ENCODE measurements at places on chromosomes 7 and 10.

- DNase-seq = no peak
Measured at GRCh38 chr10:101331956-101332355, 22.0 kb upstream of the BTRC start.

GRCh38 chr10:14656052-14656730 lies 118.5 kb downstream of the FAM107B start:
- DNase-seq = no peak

DNA sequence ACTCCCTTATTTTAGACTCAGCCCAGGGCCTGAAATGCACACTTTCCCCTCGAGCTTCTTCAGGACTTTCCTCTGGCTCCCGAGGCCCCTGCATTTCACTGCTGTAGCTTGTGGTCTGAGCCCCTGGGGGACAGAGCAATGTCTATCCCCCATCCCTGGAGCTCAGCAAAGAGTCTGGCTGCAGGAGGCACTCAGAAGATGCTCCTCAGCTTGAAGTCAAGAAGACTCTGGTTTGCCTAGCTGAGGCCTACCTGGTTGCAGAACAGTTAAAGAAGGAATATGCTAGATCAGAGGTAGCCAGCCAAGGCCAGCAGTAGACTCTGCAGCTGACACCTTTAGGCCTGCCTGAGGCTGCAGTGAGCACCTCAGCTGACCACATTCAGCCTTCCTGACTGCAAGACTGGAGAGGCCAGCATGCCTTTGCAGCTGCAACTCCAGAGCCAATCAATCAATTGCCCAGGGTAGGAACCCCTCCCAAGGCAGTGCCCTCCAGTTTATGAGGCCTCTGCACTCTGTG lies 36.9 kb upstream of the IKZF1 start:
- DNase-seq = no peak

DNA sequence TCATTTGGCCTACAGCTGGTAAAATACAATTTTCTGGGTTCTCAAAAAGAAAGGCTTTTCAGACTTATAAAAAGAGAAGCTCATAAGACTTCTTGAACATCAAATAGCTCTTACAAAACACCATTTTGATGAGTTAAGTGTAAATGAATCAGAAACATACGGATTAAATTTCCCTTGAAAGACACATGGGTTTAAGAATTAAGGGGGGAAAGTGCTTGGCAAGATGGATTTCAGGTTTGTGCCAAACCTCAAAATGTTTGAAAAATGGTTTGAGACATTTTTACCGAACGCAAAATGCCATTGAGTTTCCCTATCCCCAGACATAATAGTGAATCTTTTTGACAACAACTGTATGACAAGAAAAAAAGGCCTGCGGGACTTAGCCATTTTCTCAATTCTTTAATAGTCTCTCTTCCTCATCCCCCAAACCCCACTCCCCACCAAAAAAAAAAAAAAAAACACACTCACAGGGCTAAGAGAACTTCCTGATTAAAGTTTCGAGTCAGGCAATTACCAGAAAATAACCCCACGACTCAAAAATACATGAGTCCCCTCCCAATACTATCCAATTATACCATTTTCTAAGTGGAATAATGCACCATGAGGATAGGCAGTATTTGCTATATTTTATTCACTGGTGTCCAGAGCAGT lies 260.1 kb downstream of the TRIL start:
- no peak for DNase-seq

DNA sequence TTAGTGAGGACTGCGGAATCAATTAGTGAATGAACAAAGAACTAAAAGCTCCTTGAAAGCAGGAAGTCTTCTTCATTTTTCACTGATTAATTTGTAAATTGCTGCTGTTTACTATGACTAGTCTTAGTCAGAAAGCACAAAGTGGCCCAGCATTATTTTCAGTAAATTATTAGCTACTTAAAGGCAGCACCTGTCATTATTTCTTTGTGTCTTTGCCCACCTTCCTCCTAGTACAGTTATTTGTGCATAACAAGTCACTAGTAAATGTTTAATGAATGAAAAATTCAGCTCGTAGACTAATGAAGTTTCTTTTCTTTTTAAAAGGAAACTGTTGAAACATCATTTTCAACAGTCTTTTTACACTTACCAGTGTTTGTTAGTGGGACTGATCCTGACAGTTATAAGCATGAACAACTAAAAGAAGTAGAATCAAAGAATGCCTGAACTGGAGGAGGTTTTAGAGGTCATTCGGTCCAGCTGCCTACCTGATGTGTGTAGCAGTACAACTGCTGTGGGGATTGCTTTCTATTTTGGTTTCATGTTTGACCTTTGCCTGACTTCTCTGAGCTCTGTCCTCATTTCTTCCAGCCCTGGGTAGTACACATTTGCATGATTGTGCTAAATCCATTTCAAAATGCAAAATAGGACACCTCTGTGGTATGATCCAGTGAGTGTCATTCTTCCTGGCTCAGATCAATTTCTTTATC lies 140.0 kb upstream of the PHYHIPL start:
- no peak for DNase-seq

- DNase-seq = no peak
Measured at GRCh38 chr10:12888470-12888869, 113.0 kb downstream of the CCDC3 start.

- no peak for DNase-seq
Measured at GRCh38 chr7:295155-296154, 5.5 kb downstream of the FOXL3 start.

GRCh38 chr7:143381427-143382125 lies 431 bp downstream of the ZYX start:
- DNase-seq = no peak

GRCh38 chr7:21616091-21616490 lies 73.3 kb downstream of the DNAH11 start:
- no peak for DNase-seq

DNA sequence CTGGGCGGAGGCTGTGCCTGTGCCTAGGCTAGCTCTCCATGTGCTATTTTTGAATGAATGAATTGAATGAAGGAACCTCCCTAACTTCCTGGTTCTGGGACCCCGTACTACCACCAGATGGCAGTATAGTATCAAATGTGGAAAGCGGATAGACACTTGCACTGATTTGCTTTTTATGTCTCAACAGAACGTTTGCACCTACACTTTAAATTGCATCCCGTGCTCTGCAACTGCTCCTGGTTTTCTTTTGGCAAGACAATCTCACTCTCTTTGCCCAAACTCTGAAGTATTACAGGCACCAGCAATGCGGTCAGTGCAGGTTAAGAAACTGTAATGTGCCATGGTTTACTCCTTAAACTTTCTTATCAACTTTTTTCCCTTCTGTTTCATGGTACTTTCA lies 6.5 kb downstream of the FZD8 start:
- DNase-seq = peak; percentile 87

GRCh38 chr10:12547301-12547771 lies 198.0 kb downstream of the CAMK1D start:
- DNase-seq = no peak

DNA sequence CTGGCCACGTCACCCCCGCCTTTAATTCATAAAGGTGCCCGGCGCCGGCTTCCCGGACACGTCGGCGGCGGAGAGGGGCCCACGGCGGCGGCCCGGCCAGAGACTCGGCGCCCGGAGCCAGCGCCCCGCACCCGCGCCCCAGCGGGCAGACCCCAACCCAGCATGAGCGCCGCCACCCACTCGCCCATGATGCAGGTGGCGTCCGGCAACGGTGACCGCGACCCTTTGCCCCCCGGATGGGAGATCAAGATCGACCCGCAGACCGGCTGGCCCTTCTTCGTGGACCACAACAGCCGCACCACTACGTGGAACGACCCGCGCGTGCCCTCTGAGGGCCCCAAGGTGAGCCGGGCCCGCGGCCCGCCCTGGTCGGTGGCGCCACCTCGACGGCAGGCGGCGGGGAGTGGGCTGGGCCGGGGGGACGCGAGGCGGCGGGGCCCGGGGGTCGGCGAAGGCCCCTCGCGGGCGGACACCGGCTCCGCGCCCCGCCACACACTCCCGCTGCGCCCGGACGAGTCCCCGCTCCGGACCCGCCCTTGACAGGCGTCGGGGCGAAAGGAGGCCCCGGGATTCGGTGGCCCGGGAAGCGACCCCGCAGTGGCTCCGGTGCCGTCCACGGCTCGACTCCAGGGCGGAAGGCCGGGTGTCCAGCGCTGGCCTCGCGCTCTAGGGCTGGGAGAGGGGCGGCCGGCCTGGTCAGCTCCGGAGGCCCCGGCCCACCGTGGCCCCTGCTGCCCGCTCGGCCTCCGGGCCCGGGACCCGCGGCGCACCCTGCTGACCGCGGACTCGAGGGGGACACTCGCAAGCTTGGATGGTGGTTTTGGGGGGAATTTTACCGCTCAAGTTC lies 557 bp downstream of the BAG3 start:
- peak; percentile 16 for DNase-seq

GRCh38 chr7:38846280-38846679 lies 62.7 kb downstream of the VPS41 start:
- no peak for DNase-seq

GRCh38 chr7:27532314-27532713 lies 130.4 kb downstream of the HIBADH start:
- DNase-seq = peak; percentile 4

DNA sequence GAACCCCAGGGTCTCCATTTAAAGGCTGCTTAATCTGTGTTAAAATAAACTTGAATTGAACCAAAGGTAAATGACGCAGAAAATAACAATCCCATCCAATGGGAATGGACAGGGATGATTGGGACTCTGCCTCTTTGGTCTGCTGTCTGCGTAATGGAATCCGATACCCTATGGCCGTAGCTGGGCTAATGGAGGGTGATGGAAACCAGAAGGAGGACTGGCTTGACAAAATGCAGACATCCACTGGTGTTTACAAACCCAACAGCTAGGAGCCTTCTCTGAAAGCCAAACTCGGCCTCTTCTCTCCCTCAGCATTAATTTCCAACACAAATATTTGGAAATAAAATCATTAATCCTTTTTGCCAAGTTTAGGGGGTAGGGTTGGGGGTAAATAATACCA lies 162.2 kb upstream of the CHST15 start:
- DNase-seq = no peak

GRCh38 chr10:116521424-116522290 lies 24.1 kb upstream of the PNLIP start:
- peak; percentile 64 for DNase-seq

- no peak for DNase-seq
Measured at GRCh38 chr7:45223078-45223477, 65.5 kb downstream of the RAMP3 start.

GRCh38 chr10:3785851-3786271 lies 852 bp upstream of the KLF6 start:
- peak; percentile 54 for DNase-seq

- no peak for DNase-seq
Measured at GRCh38 chr10:69382382-69383117, 34.2 kb downstream of the TACR2 start.

DNA sequence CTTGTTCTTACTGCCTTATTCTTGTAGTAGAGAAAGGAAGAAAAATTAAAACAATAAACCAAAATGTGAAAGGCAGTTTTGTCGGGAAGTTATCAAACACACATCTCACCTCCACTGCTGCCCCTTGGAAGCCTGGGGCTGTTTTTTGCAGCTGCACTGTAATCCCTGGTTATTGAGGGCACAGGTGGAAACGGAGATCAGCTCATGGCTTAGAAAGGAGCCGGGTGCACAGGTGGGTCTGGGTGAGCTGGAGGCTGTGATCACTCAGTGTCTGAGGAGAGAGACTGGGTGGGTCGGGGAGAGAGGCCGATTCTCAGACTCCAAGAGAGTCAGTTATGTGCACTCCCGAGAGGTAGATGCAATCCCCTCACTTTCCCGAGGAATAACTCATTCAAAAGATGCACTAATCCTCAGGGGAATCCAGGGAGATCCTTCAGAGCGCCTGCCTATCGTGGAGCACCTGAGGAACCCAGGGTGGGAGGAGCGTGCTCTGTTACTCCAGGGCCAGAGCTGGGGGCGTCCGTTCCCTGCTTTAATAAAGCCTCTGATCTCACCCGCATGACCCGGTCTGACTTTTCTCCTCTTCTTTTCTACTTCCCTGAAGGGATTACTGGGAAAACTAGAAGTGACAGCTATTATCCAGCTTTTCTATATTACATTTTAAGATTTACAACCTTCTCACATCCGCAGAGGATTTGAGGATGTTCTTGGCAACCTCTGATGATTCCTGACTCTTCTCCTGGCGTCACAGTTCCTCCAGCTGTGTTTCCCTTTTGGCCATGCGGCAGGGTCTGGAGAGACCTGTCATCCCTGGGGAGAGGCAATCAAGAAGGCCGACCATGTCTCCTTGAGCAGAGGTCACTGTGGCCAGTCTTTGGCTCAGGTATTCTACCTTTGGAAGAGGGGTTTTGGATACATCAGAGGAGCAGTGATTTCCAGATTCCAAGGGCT lies 82.1 kb downstream of the CAMK1D start:
- no peak for DNase-seq

DNA sequence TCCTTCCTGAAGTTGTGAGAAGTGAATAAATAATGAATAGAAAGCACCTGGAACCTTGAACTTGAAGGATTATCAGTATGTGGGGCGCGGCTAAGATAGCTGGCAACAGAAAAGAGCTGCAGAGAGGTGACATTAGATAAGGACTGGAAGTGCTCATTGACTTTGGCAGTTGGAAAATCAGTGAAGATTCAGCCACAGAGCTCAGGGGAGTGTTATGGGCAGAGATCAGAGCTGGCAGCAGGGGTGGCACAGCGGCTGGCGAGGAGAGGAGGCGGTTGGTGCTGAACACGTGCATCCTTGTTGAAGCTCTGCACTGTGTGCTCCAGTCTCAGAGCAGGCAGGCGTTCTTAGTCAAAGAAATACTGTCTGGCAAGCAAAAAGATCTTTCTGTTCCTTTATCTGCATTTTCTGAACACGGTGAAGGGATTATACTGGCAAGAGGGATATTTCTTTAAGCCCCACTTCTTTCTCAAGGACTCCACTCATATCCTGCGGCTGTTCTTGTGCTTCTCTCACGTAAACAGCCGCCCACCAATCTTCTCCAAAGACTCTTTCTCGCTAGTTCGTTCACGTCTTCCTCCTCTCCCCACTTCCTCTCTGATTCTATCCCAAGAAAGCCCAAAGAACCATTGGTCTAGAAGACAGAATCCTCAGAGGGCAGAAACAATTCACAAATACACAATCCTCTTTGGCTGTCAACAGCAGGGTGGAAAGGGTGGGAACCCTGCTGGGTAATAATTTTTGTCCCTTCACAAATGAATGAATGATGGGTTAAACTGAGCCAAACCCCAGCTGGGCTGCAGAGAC lies 38.6 kb upstream of the ADD3 start:
- DNase-seq = peak; percentile 62
